ENCODE measurements at places on chromosomes 4 and X. TPM values are rescaled to one million over a fixed set of nuclear protein-coding genes. Genes with fewer than 3 reads are reported as not detected.

Gene PFKFB1
- polyA plus RNA-seq = 0.54 TPM

Gene ZAR1
- polyA plus RNA-seq = not detected

Gene NDP
- polyA plus RNA-seq = 3.6 TPM

Gene TLR1
- 5.7 TPM for polyA plus RNA-seq

Gene GAGE12H
- polyA plus RNA-seq = not detected

Gene DRP2
- polyA plus RNA-seq = 1.9 TPM

Gene ART3
- polyA plus RNA-seq = 0.40 TPM

Gene AIMP1
- polyA plus RNA-seq = 97.0 TPM

Gene SETD7
- 12.4 TPM for polyA plus RNA-seq

Gene AFF2
- polyA plus RNA-seq = 5.6 TPM

Gene RASL11B
- 47.6 TPM for polyA plus RNA-seq
